ENCODE measurements at places on chromosomes 16 and 17.

GRCh38 chr16:23949630-23950290 lies 114.0 kb downstream of the PRKCB start:
- peak; percentile 55 for DNase-seq

DNA sequence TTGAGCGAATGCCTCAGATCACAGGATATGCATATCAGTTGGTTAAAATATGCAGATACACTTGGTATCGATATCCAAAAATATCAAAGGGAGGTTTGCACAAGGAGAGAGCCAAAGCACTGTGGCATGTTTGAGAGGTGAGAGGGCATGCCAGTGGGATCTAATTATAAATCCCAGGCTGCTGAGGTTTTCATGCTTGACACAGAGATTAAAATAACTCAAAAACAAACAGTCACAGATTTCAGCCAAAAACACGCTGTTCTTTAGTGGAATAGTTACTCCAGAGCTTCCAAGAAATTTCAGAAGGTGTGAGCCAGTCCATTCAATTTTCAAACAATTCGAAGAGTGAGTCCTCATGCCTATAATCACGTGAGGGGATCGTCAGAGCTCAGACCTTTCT lies 477.9 kb downstream of the SOX9 start:
- no peak for DNase-seq

DNA sequence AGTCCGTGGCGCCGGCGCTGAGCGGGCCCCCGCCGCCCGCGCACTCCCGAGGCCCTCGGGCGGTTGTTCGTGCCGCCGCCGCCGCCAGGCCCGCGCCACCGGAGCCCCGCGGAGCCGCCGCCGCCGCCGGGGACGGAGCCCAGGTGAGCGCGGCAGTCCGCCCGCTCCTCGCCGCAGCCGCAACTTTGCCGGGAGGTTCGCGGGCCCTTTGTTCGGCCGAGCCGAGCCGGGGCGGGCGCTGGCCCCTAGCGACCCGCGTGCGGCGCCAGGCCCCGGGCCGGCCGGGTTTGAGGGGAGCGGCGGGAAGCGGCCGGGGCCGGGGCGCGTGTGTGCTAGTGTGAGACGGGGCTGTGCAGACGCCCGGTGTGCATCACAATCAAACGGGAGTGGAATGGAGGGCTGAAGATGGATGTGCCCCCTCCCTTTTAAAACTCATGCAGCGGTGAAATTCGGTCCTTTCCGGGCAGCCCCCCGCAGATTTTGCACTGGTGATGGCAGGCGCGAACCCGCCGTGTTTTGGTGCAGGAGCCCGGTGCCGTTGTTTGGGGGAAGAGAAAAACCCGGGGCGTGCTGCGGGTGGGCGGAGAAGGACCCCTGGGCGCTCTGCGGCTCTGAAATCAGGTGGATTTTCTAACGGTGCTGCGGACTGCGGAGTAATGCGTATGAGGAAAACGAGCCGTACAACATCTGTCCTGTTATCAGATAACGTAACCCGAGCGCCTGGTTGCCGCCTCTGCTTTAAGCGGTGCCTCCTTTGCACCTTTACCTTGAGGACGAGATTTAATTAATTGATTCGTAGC lies 823 bp downstream of the TNRC6C start:
- DNase-seq, result no peak

- DNase-seq, result no peak
These were observed 3.7 kb upstream of the SSTR2 start for GRCh38 chr17:73160980-73161630.

GRCh38 chr17:67440277-67441051 lies 63.4 kb downstream of the PITPNC1 start:
- DNase-seq, result no peak

GRCh38 chr16:1108299-1109252 lies 12.5 kb upstream of the C1QTNF8 start:
- no peak for DNase-seq

DNA sequence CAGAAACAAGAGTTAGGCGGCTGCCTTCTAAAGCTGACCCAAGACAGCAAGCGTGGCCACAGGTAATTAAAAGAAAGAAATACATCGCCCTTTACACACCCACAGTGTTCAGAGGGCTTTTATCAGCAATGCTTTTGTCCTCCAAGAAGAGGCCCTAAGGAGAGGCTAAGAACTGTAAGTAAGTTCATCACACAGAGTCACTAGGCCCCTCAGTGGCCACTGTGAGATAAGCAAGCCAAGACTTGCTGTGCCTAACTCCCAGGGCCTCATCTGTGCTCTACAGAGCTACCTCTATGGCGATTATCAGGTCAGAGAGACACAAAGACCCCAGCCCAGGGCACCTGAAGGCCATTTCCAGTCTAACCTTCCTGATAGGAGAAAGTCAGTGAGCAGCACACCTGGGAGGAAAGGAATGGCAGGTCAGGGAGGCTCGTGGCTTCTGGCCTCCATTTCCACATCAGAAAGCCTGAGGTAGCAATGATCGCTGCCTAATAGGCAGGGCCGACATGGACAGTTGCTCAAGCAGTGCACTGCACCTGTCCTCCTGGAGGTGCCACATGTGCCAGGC lies 545.2 kb upstream of the CDH11 start:
- no peak for DNase-seq

GRCh38 chr17:61289408-61290385 lies 109.9 kb upstream of the TBX2 start:
- DNase-seq, result no peak

- DNase-seq, result no peak
These were observed 1.0 kb upstream of the KRT20 start for GRCh38 chr17:40886090-40886489.

DNA sequence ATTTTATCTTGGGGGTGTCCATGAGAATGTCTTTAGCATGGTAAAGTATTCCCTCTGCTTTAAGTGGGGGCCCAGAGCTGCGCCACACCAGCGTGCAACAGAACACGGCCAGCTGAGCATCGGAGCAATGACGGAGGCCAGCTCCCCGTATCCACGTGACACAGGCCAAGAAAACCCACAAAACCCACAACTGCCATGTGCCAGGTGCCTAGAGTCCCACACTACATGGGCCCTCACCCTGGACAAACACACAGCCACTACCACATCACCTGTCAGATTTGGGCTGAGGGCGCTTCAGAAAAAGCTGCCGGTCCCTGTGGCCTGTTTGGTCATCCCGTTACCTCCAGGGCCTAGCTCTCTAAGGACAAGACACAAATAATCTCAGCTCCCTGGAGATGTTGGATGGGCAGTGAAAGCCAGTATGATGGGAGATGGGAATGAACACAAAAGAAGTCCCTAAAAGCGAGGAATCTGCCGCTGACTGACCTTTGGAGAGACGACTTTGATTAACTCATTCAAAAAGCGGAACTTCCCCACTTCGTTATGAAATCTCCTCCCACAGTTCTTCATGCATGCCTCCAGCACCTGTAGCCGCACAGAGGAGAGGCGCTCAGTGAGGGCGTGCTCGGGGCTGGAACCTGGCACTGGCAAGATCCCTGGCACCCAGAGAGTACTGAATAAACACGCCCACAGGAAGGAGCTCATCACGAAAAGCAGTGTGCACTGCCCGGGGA lies 17.1 kb downstream of the GGA3 start:
- DNase-seq, result no peak

DNA sequence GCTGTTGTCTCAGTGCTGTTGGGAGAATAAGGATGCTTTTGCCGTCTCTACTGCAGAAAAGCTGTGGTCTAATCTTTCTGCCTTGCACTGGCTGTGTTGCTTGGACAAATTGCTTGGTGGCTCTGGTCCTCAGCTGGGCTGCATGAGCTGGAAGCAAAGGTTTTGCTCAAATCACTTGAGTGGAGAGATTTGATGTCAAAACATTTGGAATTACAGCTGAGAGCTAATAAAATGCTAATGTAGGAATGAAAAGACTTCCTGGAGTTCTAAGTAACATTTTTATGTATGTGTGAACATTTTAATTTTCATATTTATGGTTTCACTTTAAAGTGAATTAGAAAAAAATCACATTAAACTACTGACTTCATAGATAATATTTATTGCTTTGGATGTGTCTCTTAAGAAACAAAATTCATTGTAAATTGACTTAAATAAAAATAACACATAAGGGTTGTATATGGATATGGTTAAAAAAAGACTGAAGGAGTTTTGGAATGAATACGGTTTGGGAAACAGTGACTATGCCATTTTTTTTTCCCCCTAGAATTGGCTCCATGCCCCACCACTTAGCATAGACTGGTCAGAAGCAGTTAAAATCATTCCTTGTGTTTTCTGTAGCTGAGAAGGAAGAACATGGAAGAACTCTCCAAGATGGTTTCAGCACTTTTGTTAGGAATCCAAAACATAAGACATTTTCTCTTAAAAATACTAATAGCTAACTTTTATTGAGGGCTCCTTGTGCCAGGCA lies 39.2 kb upstream of the FAM20A start:
- DNase-seq, result no peak

DNA sequence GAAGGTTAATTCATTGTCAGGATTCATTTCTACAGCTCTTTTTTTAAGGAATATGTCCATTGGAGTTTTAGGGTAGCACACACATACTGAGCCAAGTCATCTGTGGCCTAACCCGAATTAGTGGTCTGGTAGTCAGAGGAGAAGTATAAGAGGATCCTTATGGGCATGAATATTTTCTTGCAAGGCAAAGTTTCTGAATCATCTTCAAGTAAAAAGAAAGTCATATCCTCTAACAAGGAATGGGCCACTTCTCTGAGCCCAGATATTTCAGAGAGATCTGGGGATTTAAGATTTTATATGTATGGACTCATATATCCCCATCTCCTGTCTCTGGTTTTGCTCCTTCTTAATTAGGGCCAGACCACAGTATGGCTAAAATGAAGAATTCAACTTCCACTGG lies 99.2 kb upstream of the CDH8 start:
- no peak for DNase-seq

DNA sequence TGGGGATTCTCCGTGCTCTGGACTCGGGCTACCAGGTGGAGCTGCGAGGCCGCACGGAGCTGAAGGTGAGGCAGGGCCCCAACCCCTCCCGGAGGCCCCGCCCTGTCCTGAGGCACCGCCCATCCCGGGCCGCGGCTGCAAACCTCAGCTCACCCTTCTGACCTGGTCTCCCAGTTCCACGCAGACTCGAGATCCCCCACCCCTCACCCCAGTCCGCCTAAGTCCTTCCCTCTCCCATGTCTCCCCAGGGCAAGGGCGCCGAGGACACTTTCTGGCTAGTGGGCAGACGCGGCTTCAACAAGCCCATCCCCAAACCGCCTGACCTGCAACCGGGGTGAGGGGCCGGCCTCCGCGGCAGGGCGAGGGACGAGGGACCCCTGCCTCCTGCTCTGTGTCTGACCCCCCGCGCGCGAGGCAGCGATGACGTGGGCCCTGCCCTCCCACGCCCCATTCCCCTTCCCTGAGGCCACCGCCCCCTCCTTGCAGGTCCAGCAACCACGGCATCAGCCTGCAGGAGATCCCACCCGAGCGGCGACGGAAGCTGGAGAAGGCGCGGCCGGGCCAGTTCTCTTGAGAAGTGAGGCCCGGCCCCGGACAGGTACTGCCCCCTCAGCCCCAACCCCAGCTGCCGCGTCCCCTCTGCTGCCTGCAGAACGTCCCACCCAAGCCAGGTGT lies 13.7 kb downstream of the GUCY2D start:
- no peak for DNase-seq

- peak; percentile 62 for DNase-seq
These were observed 654 bp downstream of the LASP1 start for GRCh38 chr17:38870259-38871165.

DNA sequence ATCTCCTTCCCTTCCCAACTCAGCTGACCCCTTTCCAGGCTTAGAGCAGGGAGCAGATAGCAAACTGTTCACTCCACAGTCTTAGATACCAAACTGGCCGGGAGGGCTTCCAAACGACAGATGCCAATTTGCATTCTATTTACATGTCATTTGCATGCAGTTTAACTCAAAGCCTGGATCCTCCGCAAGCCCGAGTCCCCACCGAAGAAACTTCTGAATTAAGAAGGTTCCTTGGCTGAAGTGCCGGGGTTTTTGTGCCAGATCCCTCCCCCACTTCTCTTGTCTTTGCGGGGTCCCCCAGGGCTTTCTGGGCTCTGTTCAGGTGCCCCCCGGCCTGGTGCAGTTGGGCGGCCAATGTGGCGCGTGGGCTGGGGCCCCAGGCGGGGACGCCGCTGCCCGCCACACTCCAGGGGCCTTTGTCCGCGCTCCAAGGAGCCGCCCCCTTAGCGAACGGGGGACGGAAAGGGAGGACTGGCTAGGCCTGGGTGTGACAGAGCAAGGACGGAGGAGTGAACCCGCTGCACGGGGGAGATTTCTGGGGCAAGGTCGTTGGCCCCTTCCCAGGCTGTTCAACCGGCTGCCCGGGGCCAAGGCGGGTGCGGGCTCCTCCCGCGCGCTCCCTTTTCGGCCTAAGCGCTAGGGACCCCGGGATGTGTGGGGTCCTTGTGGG lies 1.2 kb downstream of the GPRC5B start:
- DNase-seq, result no peak

- no peak for DNase-seq
These were observed 47.5 kb upstream of the GSG1L start for GRCh38 chr16:28110977-28111376.

GRCh38 chr17:47952171-47953021 lies 5.3 kb downstream of the PRR15L start:
- DNase-seq, result no peak

DNA sequence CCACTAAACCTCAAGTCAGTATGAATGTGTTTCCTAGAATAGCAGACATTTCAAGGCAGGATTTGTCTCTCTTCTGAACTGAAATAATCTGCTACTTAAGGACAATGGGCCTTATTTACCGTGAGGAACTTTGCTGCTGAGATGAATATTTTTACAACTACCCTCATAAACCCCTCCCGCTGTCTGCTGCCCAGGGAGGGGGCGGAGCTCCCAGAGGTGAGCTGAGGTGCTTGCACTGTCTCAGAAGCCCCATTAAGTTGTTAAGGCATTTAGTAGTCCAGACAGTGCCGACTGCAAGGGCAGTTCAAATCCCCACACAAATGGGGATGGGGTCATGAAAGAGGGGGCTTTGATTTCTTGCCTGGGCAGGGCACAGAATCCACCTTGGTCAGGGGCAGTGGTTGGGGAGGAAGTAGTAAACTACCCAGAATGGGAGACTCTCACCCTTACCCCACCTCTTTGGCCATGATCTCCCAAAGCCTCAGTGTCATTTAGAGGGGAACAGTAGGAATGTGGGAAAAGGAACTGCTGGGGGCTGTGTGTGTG lies 19.2 kb downstream of the HNF1B start:
- no peak for DNase-seq

GRCh38 chr16:67963662-67964321 lies 4.6 kb downstream of the SLC12A4 start:
- DNase-seq, result no peak

GRCh38 chr17:330993-331701 lies 21.5 kb downstream of the RPH3AL start:
- DNase-seq, result no peak

Measured in stimulated activated CD8-positive, alpha-beta memory T cell treated with anti-CD3 and anti-CD28 coated beads, Interleukin-15, amount 100 ng/mL, for 48 hours (primary cell).